ENCODE measurements at places on chromosomes 5 and 9.

- no peak for DNase-seq
Measured at GRCh38 chr9:21470126-21470525, 12.0 kb downstream of the IFNE start.

GRCh38 chr5:142544946-142545649 lies 140.8 kb downstream of the FGF1 start:
- no peak for DNase-seq

DNA sequence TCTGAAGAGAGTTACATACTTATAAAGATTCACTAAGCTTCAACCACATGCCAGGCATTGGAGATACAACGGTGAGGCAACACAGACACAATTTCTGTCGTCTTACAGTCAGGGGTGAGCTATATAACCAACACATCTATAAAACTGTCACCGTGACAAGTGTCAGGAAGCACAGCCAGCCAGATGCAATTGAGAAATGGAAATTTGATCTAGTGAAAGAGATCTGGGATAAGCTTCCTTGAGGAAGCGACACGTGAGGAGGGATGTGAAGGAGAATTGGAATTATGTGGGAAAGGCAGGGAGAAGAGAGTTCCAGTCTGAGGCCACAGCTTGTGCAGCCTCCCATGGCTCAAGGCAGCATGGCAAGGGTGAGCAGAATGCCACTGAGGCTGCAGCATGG lies 50.9 kb upstream of the ZNF354B start:
- DNase-seq, result no peak

GRCh38 chr5:1386274-1386717 lies 41.4 kb upstream of the CLPTM1L start:
- peak; percentile 59 for DNase-seq

- DNase-seq, result peak; percentile 31
Measured at GRCh38 chr9:70413464-70413798, 1.0 kb downstream of the KLF9 start.

GRCh38 chr9:81318571-81318970 lies 370.8 kb downstream of the TLE1 start:
- no peak for DNase-seq

DNA sequence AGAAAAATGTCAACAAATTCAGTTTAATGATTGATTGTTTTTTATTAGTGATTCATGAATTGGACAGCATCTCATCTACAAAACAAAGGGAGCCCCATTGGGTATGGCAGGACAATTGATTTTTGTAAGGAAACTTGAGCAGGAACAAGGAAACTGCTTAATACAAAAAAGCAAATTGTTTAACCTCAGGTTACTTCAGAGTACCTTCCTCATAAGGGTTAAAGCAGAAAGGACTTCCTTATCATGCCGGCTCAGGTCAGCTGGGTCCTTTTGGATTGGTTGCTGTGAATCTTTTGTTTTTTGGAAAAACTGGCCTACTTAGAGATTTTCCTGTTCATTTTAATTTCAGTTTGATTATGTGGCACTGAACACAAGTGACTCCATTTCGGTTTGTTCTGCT lies 211.8 kb downstream of the ARRDC3 start:
- no peak for DNase-seq

- peak; percentile 51 for DNase-seq
Measured at GRCh38 chr9:94681508-94681907, 42.2 kb upstream of the FBP1 start.

DNA sequence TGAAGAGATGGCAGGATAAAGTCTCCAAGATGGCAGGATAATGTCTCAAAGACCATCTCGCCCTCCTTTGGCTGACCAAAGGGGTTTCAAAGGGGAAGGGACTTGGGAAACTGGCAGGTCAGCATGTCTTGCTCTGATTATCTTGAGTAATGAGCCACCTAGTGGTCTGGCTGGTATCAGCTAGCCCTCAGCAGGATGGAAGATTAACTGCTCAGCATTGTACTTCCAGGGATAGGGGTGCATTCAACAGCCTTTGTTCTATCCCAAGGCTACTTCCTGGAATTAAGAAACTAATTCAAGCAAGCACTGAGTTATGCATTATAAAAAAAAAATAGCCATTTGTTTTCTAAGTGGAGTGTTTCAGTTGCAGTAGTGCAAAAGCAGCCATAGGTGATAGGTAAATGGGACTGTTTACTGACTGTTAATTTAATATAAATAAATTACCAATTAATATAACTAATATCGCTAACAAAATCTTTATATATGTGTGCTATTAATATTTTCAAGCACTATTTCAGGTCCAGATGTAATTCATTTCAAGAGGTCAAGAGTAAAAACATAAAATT lies 555.5 kb downstream of the CDH9 start:
- peak; percentile 57 for DNase-seq

- no peak for DNase-seq
Measured at GRCh38 chr5:171424726-171425125, 5.3 kb downstream of the FGF18 start.

DNA sequence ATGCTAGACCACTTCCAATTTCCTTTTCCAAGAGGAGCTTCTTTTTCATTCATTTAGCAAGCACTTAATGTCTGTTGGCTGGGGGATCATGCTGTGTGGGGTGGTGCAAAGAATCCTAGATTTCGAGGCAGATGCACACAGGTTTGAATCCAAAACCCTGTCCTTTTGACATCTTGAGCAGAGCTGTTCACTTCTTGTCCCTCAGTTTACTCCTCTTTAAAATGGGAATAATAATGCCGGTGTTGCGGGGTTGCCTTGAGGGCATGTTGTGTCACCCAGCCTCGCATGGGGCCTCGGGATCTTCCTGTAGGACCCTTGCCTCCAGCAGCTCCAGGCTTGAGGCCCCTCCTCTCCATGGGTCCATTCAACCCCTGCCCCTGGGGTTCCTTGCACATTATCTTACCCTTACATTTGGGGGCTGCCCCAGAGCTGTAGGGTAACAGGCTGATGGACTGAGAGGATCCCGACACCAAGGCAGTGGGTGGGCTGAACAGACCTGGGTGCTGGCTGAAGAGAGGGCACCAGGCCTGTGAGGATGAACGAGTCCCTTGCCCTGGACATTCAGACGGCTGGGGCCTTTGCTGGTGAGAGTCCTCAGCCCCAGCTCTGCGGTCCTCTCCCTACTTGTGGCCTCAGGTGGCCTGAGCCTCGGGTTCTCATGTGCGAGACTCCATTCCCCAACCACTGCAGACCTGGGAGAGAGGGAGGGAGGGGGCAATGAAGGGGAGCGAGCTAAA lies 145.8 kb downstream of the BARX1 start:
- no peak for DNase-seq

- DNase-seq, result no peak
Measured at GRCh38 chr5:143964919-143965318, 153.0 kb downstream of the HMHB1 start.

DNA sequence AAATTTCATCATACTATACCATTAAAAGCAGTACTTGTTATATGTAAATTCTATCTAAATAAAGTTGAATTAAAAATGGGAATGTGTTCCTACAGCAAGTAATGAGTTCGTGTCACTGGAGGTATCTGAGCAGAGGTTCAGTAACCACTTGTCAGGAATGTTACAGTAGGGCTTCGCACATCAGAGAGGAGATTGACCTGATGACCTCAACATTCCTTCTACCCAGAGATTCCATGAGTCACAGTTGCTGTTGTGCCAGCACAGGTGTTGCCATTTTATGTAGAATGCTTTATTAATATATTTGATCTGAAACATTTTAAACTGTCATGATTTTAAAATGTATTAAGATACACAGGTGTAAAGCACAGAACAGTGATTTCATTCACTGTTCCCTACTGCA lies 60.3 kb downstream of the STX17 start:
- DNase-seq, result no peak

Data from frontal cortex (tissue), 4 donors.